ENCODE measurements at places on chromosomes 5 and 9.

- DNase-seq, result no peak
Measured at GRCh38 chr5:2560435-2560834, 191.0 kb downstream of the IRX2 start.

GRCh38 chr9:134433101-134433500 lies 106.8 kb downstream of the RXRA start:
- no peak for DNase-seq

DNA sequence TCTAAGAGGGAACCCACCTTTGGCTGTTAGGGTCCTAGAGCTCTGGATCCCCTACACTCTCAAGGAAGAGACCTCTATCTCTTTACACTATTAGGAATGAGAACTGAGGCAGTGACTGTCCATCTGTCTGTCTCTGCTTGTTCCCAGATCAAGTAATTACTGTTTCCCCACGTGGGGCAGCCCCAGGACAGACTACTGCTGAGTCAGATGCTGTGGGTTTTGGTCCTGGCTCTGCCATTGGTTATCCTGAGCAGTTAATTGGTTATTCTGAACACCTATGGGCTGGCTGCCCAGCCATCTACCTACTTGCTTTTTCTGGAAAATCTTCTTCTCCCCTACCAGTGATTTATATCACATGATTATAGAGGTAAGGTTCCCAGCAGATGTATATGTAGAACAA lies 33.3 kb downstream of the FBXO10 start:
- no peak for DNase-seq

- DNase-seq, result peak; percentile 34
Measured at GRCh38 chr9:86405926-86406325, 51.7 kb upstream of the TUT7 start.

- DNase-seq, result no peak
Measured at GRCh38 chr5:113723021-113723420, 209.5 kb downstream of the YTHDC2 start.

GRCh38 chr5:116242343-116242742 lies 157.5 kb downstream of the COMMD10 start:
- DNase-seq, result no peak

DNA sequence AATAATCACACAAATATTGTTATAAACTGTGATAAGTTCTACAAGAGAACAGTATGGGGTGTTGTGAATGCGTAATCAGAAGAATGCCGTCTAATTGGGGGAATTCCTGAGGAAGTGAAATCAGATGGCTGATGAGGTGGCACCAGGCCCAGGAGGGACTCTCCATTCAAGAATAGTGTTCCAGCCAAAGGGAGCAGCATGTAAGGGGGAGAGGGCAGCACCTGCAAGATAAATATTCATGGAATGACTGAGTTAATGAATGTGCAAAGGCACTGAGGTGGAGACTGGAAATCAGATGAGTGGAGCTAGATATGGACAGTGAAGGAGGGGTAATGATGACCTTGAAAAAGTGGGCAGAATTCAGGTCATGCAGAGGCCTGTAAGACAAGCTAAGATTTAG lies 250.6 kb downstream of the ARRDC3 start:
- no peak for DNase-seq
